ENCODE measurements at places on chromosomes 13 and 19. TPM values are rescaled to one million over a fixed set of nuclear protein-coding genes. Genes with fewer than 3 reads are reported as not detected.

Gene TNFSF9
- total RNA-seq, result 0.32 TPM

Gene CEACAM18
- not detected for total RNA-seq

Gene PRKCG
- total RNA-seq, result 0.43 TPM

Gene CYP4F3
- total RNA-seq, result not detected

Gene SMAD9
- total RNA-seq, result 4.3 TPM

DNA sequence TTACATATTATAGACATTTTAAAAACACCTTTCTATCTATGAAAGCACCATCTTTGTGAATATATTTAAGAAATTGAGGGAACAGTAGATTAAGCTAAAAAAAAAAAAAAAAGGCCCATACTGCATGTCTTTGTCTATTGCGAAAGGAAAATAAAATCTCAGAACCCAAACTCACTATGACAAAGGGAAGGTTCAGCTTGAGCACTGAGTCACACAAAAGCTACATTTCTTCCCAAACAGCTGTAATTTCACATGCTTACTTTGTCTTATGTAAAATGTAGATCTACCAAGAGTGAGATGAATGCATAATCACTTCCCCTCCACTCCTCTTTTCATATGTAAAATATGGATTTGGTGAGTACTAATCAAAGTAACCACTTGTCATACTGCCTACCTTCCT is 640.1 kb upstream of the KLF12 start:
- DNase-seq, result peak; percentile 19

DNA sequence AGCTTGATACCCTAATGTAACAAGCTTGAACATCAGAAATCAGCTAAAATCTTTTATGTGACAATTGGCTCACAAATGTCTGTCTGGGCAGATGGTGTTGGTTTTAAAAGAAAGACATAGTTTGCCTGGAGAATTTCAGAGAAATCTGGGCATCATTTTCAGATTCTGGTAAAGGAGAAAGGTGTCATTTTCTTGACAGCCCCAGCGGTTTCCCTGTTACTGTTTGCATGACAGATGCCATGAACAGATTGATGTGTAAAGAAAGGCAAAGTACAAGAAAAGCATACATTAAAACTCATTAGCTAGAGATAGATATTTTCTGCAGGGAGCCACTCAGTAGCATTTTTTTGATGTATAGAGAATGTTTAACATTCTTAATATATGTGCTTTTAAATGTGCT is 987.9 kb downstream of the OLFM4 start:
- no peak for DNase-seq

DNA sequence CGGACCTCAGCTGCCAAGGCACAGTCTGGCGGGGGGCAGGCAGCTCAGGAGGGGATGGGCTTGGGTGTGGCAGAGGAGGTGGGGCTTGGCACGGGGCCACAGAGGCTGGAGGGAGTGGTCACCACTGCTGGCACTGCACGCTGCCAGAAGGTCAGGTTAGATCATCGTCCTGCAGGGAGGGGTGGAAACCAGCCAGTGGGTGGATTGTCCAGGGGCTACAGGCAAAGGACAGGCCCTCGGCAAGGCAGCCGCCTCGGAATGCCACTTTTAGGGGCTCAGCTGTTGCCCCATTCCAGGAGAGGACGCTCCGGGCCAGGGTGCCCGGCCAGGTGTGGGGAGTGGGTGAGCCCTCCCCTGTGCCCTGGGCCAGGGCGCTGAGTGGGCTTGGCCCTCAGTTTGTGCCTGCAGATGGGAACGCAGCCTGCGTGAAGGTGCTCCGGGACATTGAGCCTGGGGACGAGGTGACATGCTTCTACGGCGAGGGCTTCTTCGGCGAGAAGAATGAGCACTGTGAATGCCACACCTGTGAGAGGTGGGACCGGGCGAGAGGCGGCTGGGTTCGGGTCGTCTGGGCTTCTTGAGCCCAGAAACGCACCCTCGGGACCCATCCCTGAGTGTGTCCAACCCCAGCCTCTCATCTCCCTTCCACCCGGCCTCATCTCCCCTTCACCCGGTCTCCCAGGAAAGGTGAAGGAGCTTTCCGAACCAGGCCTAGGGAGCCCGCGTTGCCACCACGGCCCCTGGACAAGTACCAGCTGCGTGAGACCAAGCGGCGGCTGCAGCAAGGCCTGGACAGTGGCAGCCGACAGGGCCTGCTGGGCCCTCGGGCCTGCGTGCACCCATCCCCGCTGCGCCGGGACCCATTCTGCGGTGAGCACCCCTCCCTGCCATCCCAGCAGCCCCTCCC is 6.4 kb downstream of the KMT5C start:
- DNase-seq, result no peak
